Cerebellum (tissue), 4 donors: ENCODE measurements at places on chromosomes 5 and 9. TPM values are rescaled to one million over a fixed set of nuclear protein-coding genes. Genes with fewer than 3 reads are reported as not detected.

DNA sequence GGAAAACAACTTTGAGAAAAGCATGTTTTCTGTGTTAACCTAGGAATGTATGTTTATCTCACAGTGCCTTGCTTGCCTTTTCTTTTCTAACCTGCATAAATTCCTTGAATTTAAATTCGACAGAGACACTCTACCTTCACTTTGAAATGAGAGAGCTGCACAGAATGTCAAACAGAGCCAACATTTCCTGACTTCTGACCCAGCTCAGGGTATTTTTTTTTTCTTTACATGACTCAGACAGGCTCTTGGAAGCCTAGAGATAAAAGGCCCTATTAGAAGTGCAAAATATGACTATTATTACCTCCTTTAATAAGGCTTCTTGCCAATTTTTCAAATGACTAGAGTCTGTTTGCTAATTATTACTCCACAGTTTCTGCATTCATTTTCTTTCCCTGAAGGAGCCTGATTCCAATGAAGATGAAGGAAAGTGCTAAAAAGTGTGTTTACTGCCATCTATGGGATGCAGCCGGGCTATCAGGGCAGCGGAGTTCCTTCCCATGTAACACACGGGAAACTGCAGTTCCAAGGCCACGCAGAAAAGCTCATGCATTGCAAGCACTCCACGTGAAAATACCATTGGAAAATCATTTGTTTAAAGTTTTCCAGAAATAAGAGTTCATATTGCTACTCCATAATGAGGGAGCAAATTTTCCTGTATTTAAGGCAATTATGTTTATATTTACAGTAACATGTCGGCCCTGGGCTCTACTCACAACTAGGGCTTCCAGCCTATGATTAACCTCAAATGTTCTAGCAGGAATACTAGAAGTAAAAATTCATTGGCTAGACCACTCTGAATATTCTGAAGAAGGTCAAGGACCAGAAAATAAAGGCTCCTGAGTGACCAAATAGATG lies 485.6 kb downstream of the ZSWIM6 start:
- peak; percentile 78 for DNase-seq

DNA sequence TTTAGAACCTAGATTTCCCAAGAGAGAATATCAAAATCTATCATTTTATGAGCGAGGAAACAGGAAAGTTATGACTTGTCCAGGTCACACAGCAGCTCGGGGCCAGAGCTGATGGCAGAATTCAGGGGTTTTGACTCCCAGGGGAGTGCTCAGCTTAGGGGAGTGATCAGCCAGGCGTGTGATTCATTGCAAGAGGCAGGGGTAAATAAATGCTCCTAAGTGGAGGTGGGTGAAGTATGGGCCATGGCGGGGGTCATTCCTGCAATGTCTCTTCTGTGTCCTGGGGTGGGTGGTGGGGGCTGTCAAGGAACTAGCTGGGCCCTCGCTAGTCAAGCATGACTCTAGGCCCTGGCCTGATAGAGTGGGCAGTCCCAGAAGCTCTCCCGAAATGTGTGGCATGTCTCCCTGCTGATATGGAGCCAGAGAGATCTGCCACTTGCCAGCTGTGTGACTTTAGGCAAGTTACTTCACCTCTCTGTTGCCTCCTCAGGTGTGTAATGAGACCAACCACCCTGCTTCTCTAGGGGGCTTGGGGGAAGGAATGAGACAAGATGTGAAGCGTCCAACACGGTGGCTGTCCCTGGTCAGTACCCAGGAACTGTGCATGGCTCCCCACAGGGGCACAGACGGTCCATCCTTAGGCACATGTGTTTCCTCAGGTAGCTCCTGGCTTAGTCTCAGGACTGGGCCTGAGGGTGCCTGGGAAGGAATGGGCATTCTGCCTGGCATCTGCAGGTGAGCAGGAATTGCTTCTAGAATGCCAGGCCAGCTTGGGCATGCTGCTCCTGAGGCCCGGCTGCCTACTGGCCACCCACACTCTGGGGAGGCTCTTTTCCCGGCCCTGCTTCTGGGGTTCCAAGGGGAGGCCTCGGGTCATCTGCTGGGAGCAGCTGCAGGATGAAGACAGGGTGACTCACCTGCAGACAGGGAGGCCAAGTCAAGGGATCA lies 36.5 kb upstream of the SH3PXD2B start:
- DNase-seq: peak; percentile 72

DNA sequence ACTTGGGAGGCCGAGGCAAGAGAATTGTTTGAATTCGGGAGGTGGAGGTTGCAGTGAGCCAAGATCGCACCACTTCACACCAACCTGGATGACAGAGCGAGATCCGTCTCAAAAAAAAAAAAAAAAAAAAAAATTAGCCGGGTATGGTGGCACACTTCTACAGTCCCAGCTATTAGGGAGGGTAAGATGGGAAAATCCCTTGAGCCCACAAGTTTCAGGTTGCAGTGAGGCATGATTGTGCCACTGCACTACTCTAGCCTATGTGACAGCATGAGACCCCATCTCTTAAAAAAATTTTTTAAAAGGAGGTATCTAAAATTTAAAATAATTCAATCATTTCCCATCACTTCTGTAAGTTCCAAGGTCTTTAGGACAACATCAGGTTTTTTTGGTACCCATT lies 26.0 kb downstream of the PSIP1 start:
- DNase-seq: no peak

- DNase-seq: no peak
Measured at GRCh38 chr9:115069302-115069701, 48.7 kb downstream of the TNC start.

GRCh38 chr9:104856413-104856941 lies 71.5 kb downstream of the ABCA1 start:
- DNase-seq: no peak

- DNase-seq: no peak
Measured at GRCh38 chr5:171965745-171966144, 40.7 kb downstream of the FBXW11 start.

DNA sequence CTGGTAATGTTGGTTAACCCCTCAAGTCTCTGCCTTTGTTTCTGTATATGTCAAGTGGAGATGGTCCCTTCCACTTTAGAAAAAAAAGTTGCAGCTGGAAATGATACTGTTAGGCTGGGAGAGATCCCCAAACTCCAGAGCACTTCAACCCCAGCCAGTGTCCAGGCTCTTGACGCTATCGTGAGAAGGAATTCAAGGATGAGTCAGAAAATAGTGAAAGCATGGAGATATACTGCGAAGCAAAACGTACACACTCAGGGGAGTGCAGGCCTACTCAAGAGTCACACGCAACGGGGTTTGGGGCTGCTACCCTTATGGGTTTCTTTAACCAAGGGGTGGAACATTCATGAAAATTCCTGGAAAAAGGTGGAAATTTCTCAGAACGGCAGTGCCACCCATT lies 24.9 kb downstream of the KCNV2 start:
- DNase-seq: no peak

- DNase-seq: peak; percentile 40
Measured at GRCh38 chr9:32579706-32580331, 6.9 kb upstream of the NDUFB6 start.

DNA sequence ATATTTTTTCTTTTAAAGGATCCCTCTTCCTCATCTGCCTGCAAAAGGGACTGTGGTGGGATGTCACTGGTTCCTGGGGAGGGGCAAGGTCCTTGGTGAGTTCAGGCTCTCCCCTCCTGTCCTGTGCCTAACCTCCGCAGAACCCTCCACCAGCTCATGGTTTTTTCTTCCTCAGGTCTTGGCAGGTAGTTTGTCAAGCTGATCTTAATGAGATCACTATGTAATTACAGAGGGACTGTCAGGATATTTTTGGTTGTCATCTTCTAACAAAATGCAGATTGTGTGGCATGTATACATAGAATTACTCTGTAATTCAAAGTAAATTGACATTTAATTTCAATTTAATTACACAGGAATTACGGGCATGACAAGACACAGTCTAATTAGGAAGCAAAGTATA lies 150.3 kb upstream of the SEMA6A start:
- DNase-seq: no peak

DNA sequence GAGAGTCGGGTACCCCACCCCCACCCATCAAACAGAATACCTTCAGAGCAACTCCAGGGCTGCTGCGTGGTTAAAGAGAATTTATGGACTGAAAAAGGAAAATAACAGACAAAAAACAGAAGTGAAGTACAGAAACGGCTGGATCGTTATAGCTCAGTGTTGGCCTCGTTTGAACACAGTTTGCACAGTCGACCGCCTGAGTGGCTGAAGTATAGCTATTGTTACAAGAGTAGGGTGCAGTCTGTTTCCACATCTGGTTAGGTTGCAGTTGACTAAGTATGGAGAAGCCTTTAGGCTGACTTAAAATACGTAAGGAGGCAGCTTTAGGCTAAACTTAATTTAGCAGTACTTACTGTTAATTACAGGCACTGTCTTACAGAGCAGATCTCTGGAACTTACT lies 121.2 kb downstream of the GCNT1 start:
- DNase-seq: no peak

GRCh38 chr5:8848997-8849594 lies 696.8 kb downstream of the SEMA5A start:
- DNase-seq: no peak

DNA sequence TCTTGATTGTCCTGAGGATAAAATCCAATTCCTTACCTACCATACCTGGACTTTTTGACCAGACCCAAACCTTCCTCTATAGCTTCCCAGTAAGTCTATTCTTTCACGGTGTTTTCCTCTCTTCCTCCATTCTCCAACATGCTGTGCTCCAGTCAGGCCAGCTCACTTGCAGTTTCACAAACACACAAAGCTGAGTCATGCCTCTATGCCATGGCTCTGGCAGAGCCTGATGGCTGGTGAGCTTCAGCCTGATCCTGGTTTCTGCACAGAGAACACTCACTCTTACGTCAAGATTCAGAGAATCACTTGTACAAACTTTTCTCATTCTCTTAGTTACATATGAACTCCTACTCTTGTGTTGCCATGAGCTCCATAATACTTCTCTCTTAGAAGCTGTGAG lies 27.7 kb upstream of the PAX5 start:
- DNase-seq: no peak

- no peak for DNase-seq
Measured at GRCh38 chr5:169044962-169045361, 256.0 kb downstream of the SLIT3 start.

GRCh38 chr5:122507581-122507980 lies 195.5 kb downstream of the SNCAIP start:
- DNase-seq: no peak

DNA sequence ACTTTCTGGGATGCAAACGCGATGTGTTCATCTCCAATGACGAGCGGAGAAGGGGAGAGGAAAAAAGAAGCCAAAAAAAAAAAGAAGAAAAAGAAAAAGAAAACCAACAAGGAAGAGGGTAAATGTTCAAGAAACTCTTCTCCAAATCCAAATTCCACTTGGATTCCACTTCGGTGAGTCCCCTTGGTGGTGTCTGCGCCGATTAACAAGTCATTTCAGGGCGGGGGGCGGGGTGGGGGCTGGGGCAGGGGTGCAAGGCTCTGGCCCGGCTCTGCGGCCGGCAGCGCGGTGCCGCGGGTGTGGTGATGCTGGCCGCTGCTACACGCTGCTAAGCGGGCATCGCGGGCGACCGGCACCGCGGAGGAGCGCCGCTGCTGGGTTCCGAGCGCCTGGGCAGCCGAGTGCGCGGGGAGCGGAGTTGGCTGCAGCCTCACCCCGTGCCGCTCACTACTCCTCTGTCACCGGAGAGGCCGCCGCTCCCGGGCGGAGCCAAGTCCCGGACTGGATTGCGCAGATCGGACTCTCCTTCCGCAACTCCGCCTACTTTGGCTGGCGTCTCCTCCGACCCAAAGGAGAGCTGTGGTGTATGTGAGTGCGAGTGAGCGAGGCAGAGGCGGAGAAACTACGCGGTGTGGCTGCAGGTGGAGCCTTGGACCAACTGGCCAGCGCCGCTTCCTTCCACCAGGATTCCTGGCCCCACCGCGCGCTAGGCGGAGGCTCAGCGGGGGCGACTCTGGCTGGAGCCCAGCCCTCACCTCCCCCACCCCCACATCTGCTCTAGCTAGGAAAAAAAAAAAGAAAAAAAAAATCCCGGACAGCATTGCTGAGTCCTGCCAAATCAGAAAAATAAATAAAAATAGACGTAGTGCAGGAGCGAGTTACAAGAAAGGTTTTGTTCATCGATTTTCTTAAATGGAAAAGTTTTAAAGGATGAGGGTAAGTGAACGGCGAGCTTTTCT lies at the start of gene SEMA6A:
SEMA6A (minus strand) TSS at position 457 of the 959 bp plus-strand sequence. CDS start 69,879 bp downstream, outside the sequence.
- peak; percentile 92 for DNase-seq

- no peak for DNase-seq
Measured at GRCh38 chr9:132732326-132733259, 62.3 kb downstream of the GTF3C4 start.

GRCh38 chr9:130626249-130626996 lies 38.0 kb upstream of the PRDM12 start:
- DNase-seq: no peak

GRCh38 chr5:35816881-35817521 lies 39.7 kb upstream of the IL7R start:
- no peak for DNase-seq

NLN gene
- 51.1 TPM for total RNA-seq

TSSK1B gene
- total RNA-seq: 0.73 TPM

OLFM1 gene
- total RNA-seq: 68.8 TPM

PCDHGA5 gene
- 14.3 TPM for total RNA-seq

LARP1 gene
- 44.0 TPM for total RNA-seq

INSL6 gene
- total RNA-seq: not detected

AQP3 gene
- total RNA-seq: 1.1 TPM

MCTP1 gene
- total RNA-seq: 49.6 TPM

PCDHB2 gene
- total RNA-seq: 16.0 TPM

CDX1 gene
- not detected for total RNA-seq

ARID3C gene
- 0.45 TPM for total RNA-seq

LHX3 gene
- total RNA-seq: not detected

WDR38 gene
- total RNA-seq: 0.27 TPM

CDC25C gene
- total RNA-seq: 5.1 TPM

RNF180 gene
- total RNA-seq: 55.3 TPM

CNTNAP3B gene
- total RNA-seq: 53.5 TPM

LNPEP gene
- 47.7 TPM for total RNA-seq
